ENCODE measurements at places on chromosomes 7 and 10.

DNA sequence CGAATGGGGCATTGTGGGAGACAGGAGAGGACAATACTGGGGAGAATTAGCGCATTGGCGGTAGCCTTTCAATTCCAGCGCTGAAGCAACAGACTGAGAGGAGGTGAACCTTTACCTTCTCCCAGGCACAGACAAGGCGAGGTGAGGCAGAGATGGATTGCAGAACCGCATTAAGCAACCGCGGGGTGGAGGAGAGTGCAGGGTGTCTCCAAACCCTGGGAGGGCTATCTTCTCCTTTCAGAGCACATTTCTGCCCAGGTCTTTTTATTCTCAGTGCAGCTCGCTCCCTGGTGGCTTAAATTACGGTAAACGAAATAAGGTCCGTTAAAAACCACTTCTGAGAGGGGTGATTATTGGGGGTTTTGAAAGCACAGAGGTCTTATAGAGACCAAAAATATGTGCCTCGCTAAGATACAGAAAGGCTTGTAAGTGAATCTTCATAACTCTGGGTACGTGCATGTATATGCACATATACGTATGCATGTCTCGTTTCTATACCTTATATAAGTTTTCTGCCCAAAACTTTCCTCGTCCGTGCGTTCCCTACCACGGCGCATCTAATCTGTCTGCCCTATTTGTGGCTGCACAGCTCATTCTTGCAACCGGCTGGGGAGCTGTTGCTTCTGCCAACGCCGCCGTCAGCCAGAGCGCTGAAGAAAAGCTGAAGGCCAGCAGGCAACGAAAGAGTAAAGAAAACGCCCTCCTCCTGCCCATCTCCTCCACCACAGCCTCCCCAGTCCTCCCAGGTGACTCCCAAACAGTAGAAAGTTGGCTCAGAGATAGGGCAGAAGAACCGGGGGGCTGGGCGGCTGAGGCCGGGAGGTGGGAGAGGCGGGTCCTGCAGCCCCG, 895 bp upstream of the ZNF804B start:
- DNase-seq = peak; percentile 59

DNA sequence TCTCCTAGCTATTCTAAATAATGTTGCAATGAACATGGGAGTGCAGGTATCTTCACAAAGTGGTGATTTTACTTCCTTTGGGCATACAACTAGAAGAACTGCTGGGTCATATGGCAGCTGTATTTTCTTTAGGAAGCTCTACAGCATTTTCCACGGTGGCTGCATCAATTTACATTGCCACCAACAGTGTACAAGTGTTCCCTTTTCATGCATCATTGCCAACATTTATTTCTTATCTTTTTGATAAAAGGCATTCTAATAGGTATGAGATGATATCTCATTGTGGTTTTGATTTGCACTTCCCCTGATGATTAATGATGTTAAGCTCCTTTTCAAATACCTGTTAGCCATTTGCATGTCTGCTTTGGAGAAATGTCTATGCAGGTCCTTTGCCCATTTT, 52.6 kb downstream of the NT5C2 start:
- no peak for DNase-seq

GRCh38 chr7:1555046-1555812, 776 bp downstream of the TMEM184A start:
- peak; percentile 39 for DNase-seq

DNA sequence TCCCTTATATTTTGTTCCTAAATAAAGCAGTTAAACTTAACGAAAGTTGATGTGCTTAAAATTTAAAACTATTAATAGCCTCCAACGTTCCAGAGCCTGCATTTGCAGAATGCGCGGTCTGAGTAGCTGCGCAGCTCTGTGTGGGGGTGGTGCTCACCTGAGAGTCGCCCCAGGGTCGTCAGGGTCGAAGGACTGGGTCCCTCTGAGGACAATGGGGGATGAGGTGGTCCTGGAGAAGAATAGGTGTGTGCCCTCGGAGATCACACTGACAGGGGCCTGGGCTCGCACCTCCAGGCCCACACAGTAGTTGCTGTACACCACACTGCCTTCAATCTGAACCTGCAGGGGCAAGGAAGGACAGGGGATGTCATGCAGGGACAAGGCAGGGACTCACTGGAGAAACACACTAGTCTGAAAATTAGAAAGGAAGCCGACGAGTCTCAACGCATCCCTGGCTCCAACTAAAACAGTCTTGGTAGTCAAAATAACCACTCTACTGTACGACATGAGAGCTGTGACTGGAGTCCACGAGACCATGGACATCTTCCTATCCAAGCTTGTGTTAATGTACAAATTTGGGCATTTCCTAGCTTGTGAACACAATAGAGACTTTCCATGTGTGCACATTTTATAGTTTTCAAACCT, 54.4 kb downstream of the PKD1L1 start:
- DNase-seq = no peak

GRCh38 chr10:47189802-47190201, 110.2 kb upstream of the GDF10 start:
- no peak for DNase-seq

DNA sequence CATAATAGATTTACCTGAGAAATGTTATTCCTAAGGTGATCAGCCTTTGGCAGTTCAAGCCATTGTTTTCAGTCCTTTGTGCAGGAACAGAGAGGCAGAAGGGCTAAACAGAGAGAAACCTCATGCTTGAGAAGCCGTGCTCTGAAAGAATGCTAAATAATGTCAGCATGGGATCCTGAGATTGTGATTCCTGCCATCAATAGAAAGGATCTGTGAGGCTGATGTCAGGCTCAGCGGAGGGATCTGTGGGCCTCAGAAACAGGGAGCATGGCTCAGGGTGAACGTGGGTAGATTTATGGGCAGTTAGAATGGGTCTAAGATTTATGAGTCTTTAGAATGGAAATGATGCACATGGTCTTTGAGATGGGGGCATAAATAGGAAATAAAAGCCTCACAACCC, 439.2 kb upstream of the IGFBP3 start:
- DNase-seq = no peak

- no peak for DNase-seq
Measured at GRCh38 chr10:124669824-124670654, 74.1 kb downstream of the FAM53B start.

GRCh38 chr7:84678841-84679240, 484.3 kb upstream of the SEMA3A start:
- no peak for DNase-seq

GRCh38 chr7:135815033-135815432, 66.4 kb upstream of the FAM180A start:
- no peak for DNase-seq

GRCh38 chr7:71144963-71145362, 13.0 kb downstream of the GALNT17 start:
- no peak for DNase-seq

GRCh38 chr10:102135956-102136526, 3.2 kb downstream of the PPRC1 start:
- DNase-seq = no peak

- DNase-seq = no peak
Measured at GRCh38 chr10:89307269-89307577, 5.4 kb downstream of the IFIT2 start.

DNA sequence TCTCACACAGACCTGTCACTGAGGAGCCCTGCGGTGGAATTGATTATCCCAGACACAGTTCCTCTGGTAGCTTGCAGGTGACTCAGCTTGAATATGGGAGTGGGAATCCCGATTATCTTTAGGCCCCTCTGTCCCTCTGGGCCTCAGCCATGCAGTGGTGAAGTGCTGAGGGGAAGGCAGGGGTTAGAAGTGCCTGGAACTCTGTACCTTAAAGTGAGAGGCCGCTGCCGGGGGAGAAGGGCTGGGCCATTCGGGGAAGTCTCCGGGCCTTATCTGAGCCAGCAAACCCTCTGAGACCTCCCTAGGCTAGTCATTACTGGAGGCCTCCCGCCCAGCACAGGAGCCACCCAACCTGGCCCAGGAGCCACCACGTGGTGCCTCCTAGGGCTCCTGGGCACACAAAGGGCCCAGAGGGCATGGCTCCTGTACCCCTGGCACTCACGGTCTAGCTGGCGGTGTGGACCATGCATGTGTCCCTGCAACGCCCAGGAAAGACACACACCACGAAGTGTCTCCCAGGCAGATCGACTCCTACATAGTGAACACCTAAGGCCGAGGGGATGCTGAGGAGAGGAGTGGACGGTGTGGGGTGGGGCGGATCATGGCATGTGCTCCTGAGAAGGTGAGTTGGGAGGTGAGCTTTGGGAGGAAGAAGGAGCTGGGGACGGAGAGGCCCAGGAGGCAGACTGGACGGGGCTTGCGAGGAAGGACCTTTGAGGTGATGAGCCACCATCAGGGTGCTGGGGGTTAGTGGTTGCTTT, 56.2 kb downstream of the HK1 start:
- no peak for DNase-seq

DNA sequence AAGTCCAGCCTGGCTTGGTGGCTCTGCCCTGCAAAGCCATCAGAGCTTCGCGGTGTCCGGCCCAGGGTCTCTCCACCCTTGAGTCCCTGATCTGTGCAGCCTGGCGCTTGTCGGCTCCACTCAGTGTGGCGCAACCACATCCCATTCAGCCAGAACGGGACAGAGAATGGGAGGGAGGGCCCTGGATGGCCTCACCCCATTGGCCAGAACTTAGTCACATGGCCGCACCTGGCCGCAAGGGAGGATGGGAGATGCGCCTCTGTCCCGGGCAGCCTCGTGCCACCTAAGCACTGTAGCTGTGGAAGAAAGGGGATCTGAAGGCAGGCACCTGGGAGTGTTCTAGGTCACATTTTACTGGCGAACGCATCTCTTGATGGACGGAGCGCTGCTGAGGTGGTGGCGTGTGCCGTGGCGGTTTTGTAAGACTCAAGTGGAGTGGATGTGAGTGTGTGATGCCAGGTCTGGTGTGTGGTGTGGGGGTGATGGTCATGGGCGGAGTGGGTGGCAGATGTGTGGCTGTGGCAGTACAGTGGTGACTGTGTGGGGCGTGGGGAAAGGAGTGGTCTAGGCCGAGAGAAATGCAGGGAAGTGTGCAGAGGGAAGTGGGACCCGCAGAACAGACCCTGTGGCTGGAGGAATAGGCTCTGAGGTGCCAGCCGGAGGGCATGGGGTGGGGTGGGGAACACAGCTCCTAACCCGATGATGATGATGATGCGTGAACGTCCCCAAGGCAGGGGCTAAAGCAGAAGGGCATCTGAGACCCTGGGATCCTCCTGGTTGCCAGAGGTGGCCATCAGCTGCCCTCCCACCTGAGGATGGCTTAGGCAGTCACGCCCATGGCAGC, 19.0 kb downstream of the CLEC2L start:
- no peak for DNase-seq

DNA sequence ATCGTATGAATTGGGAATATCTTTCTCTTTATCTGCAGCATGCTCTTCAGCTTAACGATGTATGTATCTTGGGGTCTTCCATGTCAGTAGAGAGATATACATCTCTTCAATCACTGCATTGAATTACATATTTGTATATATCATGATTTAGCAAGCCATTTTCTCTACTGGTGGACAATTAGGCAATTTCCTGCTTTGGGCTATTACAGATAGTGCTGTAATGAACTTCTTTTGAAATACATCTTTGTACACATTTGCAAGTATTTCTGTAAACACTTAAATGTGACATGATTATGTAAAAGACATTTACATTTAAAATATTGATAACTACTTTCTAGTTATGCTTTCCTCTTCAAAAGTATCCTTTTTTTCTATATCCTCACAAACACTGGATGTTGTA, 199.0 kb downstream of the PPP1R9A start:
- DNase-seq = no peak

DNA sequence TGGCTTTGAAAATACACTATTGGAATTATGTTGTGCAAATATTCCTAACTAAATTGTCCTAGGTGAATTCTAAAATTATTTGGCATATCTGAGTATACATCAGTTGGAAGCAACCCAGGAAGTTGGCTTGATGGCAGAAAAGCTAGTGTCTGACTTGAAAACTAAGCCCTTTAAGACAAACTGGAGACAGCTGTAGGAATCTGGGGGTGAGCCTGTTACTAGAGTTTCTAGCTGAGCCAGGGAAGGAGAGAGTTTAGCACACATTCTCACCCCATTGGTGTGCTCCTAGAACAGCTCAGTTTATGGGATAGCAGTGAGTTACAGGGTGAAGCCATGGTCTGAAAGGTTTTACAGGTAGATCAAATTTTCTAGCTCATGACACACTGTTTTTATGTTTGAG, 210.2 kb upstream of the SLC26A5 start:
- no peak for DNase-seq

- DNase-seq = no peak
Measured at GRCh38 chr10:7986851-7987250, 67.6 kb upstream of the GATA3 start.

GRCh38 chr7:103120362-103120761, 28.5 kb downstream of the NAPEPLD start:
- no peak for DNase-seq

DNA sequence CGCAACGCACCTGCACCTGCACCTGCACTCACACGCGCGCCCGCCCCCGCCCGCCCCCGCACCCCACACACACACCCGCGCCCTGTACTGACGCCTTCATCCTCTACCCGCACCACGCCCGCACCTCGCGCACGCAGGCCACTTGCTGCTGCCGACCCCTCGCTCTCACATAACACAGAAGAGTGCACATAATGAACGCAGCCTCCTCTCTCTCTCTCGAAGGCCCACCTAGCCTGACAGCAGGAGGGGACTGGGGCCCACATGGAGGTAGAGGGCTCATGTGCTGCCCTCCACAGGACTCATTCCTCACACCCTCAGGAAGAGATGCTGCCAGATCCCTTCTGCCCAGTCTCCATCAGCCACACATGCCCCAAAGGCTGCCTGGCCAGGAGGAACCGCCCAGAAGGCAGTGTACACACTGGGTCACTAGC, 432 bp upstream of the CAMK2B start:
- no peak for DNase-seq

GRCh38 chr10:104036518-104037260, 49.0 kb downstream of the COL17A1 start:
- no peak for DNase-seq

GRCh38 chr10:96747734-96748550, 27.6 kb upstream of the PIK3AP1 start:
- DNase-seq = no peak

DNA sequence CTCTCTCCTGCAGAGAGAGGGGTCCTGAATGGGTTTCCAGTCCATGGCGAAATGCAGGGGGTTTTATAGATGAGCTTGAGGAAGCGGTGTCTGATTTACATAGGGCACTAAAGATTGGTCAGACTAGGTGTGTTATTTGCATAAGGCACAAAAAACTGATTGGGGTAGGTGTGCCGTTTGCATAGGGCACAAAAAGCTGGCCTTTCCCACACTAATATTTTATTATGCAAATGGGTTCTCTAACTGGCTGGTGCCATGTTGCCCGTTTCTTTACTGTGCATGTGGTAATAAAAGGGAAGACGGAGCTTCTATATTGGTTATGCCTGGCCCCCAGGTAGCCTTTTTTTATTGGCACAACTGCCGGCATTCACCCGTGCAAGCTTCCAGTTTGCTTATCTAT, 50.2 kb downstream of the MALRD1 start:
- DNase-seq = no peak
